ENCODE measurements at places on chromosomes 4 and X.

DNA sequence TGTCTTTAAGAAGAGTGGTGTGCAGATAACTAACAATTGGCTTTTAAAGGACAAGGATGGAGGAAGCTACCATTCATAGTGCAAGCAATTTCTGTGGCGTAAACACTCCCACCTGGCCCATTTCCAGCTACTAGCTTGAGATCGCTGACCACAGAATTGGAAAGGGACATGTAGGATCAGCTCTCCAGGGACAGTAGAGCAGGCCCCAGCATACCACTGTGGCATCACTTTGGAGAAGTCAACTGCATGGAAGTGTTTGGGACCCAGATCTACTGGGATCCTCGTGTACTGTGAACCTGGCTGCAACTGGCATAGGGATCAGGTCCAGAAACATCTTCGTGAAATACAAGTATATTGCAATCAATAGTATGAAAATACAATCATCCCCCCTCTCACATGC, 515.0 kb downstream of the INPP4B start:
- DNase-seq = peak; percentile 70

- DNase-seq = peak; percentile 66
Observed at GRCh38 chrX:105460376-105460775, 239.9 kb upstream of the TEX13A start.

- DNase-seq = no peak
Observed at GRCh38 chrX:71236836-71237235, 13.8 kb downstream of the GJB1 start.

- no peak for DNase-seq
Observed at GRCh38 chrX:71958281-71958675, 47.6 kb downstream of the NHSL2 start.

- peak; percentile 13 for DNase-seq
Observed at GRCh38 chrX:75603833-75604232, 81.0 kb upstream of the ZDHHC15 start.

DNA sequence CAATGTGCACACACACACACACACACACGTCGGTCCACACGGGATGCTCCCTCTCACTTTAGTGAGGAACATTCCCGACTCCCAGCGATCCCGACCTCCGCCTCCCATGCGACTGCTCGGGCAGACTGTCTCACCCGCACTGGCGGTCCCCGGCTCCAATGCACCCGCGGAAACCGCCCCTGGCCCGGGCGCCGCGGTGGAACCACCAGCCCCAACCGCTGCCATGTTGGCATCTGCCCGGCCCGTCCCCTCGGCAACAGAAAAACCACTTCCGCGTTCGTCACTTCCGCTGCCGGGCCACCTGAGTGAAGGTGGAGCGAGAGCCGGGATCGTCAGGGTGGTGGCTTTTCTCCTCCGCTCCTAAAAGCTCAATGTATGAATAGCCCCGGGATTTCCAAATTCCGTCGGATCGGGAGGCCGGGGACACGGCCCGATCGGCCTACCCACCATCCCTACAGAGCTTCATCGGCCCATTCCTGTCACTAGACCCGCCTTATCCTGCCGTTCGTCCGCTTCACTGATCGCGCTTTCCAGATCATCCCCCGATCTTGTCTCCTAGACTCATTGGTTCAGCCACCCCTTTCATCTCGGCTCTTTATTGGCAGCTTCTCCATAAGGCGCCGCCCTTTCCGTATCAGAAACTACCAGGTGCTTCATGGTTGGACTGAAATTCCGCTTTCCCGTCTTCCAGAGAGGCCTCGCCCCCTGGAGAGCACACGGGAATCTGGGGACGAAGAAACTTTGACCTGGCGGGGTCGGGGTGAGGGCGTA, at the start of gene SLC35A2:
Gene SLC35A2, minus strand, starts transcription at position 235 of the 771 bp plus-strand sequence. Its CDS starts 10 bp downstream, at position 225.
- DNase-seq = peak; percentile 77

GRCh38 chrX:150514462-150514861, 54.0 kb upstream of the MTM1 start:
- DNase-seq = no peak

- no peak for DNase-seq
Observed at GRCh38 chrX:100478714-100479306, 68.7 kb upstream of the PCDH19 start.

GRCh38 chrX:9595174-9595573, 130.3 kb downstream of the TBL1X start:
- DNase-seq = peak; percentile 74

- no peak for DNase-seq
Observed at GRCh38 chr4:30402276-30402675, 317.9 kb upstream of the PCDH7 start.

GRCh38 chr4:15024386-15024785, 22.1 kb downstream of the CPEB2 start:
- DNase-seq = peak; percentile 48

DNA sequence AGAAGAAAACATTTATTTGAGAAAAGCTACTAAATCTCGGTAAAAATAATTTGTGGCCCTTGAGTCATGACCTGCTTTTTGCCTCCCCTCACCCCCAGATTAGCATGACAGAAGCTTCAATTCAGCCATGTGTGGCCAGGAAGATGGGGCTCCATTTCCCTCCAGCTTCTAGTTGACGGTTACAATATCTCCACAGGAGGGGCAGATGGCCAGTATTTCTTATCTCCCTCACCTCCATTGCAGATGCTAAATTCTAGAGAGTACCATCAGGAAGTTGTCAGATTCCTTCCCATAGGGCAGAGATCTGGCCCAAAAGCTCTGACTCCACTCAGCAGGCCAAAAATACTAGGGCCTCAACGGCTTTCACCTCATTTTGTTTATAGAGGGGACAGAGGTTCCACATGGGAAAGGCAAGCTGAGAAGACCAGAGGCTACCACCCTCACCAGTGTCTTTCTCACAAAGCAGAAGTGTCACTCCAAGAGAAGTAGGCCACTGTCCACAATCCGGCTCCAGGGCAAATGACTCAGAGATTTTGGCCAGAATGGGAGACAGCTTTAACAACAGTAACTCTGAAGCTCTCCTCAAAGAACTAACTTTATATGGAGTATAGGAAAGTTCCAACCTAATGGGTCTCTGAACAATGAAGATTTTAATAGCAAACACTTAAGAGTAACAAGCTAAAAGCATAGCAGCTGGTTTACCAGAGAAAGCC, 108.3 kb downstream of the TBC1D19 start:
- DNase-seq = peak; percentile 89

- peak; percentile 26 for DNase-seq
Observed at GRCh38 chr4:107837776-107838618, 13.3 kb downstream of the SGMS2 start.

- DNase-seq = no peak
Observed at GRCh38 chr4:102525504-102525903, 24.3 kb downstream of the NFKB1 start.

DNA sequence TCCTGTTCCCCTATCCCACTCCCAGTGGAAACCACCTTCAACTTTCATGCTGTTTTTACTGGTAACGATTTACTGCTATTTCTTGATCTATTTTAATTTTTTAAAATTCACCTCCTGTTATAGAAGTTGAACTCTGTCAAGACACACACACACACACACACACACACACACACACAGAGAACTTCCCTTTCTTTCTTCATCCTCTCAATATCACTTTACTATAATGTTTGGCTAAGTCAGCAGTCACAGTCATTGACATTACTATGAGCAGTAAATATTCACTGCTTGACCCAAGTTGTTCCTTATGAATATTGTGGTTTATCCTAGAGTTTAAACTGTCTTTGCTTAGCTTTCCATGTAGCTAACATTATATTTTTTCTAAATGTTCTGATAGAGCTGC, 24.0 kb upstream of the SGMS2 start:
- DNase-seq = no peak

DNA sequence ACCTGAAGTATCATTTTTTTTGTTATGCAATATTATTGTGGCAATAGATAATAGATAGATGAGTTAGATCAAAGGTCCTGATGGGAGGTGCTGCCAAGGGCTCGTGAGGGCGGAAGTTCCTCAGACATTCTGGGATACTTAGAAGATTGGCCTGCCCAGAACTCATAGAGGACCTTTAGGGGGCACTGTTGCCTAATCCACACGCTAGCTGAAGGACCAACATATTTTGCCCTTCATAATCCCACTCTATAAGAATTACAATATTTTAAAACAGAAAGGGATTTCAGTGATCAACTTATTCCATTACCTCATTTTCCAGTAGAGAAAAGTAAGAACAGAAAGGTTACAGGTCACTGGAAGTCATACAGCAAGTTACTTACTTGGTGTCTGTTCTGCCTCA, 22.9 kb upstream of the COX7B2 start:
- DNase-seq = peak; percentile 46

DNA sequence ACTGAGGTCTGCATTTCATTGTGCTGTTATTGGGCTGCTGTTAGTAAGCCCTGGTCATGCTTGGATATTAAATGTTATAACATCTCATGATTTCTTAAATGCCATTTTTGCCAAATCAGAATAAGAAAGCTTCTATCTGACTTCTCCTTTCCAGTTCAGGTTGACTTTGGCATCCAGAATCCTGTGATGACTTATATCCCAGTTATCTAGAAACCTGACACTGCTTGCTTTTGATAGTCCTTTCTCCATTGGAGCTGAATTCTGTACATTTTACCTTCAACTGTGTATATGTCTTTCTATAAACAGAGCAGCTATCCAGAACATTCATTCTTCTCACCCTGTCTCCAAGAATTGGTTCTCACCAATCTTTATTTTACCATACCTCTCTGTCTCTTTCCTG, 257.7 kb upstream of the GNPDA2 start:
- no peak for DNase-seq

DNA sequence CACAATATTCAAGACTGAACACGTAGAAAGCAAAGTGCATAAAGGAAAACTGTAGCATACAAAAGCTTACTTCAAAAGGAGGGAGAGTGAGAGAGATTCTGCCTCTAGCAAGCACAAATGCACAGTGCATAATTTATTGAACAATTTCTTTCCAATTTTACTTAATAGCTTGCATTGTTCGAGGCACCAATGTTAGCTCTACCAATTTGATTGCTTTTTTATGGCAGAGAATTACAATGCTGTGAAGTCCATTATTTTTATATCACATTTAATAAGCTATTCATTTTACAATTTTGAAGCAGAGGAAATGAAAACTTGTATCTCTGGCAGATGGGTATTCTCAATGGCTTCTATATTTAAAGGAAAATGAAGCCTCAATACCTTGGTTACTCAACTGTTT, 331.7 kb downstream of the GPM6A start:
- DNase-seq = no peak

- peak; percentile 30 for DNase-seq
Observed at GRCh38 chrX:11427453-11428071, 134.3 kb downstream of the AMELX start.

DNA sequence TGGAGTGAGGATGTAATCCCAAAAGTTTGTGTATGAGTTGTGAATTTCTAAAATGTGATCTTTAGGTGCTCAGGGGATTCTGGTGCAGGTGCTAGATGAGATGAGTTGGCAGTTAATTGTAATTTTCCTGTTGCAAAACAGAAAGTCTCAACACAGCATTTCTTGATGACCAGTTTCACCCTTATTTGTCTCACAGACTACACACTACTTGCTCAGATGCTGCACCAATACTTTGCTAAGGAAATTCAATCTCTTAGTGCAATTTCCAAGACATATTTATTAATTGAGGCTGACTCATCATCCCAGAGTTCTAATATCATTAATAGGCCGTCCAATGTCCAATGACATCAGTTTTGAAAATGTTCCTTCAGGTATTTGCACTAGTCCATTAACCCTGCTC, 159.2 kb upstream of the SFRP2 start:
- no peak for DNase-seq

DNA sequence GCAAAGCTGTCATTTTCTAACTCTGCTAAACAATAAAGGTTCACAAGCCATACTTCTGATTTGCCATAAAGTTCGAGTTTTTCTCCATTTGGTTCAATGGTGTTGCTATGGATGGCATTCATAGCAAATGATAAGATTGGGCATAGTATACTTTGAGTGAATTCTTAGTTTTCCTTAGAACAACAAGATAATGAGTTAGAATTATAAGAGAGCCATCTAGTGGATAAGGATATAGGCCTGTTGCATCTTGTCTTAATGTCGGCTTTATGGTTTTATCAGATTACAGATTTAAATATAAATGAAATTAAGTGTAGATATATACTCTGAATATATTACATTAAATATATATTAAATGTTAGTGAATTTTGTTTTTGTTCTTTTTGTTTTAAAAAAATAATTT, 644.6 kb downstream of the IL1RAPL1 start:
- no peak for DNase-seq

GRCh38 chr4:174503079-174503715, 19.1 kb downstream of the HPGD start:
- no peak for DNase-seq

- no peak for DNase-seq
Observed at GRCh38 chr4:95080969-95081368, 323.2 kb downstream of the BMPR1B start.

- peak; percentile 44 for DNase-seq
Observed at GRCh38 chrX:120251471-120252011, 929 bp downstream of the ZBTB33 start.

DNA sequence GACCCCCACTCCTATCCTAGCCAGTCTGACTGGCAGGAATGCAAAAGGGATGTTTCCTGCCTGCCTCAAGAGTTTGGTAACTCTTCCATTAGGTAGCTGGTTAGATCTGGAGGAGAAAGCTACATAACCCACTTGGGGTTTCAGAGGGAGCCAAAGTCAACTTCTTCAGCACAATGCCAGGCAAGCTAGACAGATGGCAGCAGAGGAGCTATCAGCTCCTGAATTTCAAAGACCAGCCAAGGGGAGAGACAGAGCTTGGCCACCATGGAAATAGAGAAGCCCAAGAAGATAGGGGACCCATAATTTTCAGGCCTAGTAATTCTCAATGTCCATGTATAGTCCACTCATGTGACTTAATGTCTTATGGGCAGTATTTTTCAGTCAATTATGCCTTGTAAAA, 56.4 kb downstream of the PGRMC1 start:
- DNase-seq = peak; percentile 9

- no peak for DNase-seq
Observed at GRCh38 chrX:153477901-153478300, 7.5 kb upstream of the HAUS7 start.

DNA sequence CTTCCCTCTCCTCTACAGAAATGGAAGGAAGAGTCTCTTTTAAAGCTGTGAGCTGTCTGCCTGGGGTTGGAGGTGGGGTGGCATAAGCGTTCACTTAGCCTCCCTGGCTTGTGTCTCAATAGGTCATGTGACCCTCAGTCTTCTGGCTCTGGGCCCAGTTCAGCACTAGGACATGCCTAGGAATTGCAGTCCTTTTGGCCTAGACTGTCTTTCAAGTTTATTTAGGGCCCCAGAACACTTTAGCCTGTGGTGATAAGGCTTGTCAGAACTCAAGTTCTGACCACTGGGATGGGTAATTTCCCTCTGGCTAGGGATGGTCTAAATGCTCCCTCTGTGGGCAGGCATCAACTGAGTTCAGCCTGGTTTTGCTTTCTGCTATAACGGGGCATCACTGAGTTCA, 34.3 kb upstream of the ARMCX4 start:
- DNase-seq = peak; percentile 13

DNA sequence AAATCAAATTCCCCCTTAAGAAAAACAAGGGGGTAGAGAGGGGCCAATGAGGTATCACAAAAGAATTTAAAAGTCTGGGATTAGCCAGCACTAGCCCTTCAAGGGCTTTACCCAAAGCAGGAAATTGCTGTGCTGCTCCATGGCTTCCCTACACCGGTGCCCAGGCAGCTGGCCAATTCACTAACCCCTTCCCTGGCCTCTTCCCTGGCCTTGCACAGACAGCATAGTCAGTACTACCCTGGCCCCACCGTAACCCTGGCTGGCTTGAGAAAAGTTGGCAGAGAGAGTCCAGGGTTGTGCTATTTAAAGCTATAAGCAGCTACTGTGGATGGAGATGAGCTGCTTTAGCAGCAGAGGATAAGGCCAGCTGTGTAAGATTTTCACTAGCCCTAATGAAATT, 43.1 kb downstream of the ADAMTS3 start:
- DNase-seq = peak; percentile 36

- DNase-seq = no peak
Observed at GRCh38 chr4:25437926-25438325, 60.9 kb downstream of the ANAPC4 start.

Measured in EH (cell line).